ENCODE measurements at places on chromosomes 11 and 22.

DNA sequence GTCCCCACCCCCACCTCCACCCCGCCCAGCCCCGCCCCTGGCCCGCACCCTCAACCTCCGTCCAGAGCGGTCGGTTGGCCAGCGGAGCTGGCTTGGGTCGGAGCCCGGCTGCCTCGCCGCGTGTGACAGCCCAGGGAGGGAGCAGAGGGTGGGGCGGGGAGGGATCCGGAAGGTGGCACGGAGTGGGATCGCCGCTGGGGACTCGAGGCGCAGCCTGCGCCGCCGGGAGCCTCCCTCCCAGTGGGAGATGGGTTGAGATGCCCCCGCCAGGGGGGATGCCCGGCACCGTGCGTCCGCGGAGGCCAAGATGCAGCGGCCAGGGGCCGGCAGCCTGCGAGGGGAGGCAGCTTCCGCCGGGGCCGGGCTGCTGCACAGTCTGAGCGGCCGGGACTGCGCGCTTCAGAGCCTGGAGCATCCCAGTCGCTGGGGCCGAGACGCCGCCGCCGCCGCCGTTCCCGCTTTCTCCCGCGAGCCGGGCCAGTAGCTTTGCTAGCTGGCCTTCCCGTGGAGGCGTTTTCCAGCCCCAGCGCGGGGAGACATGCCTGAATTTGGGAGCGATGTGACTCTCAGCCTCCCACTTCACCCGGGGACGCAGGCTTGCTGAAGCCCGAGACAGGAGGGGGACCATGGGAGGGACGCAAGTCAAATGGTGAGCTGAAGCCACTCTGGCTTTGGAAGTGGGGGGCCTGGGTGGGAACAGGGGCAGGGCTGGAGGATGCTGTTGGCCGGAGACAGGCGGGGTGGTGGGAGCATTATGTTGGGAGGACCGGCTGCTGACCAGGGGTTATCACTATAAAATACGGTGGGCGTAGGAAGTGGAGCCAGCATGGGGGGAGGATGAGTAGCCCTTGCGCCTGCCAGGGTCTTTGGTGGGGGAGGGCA is 40.2 kb downstream of the DIXDC1 start:
- no peak for DNase-seq

DNA sequence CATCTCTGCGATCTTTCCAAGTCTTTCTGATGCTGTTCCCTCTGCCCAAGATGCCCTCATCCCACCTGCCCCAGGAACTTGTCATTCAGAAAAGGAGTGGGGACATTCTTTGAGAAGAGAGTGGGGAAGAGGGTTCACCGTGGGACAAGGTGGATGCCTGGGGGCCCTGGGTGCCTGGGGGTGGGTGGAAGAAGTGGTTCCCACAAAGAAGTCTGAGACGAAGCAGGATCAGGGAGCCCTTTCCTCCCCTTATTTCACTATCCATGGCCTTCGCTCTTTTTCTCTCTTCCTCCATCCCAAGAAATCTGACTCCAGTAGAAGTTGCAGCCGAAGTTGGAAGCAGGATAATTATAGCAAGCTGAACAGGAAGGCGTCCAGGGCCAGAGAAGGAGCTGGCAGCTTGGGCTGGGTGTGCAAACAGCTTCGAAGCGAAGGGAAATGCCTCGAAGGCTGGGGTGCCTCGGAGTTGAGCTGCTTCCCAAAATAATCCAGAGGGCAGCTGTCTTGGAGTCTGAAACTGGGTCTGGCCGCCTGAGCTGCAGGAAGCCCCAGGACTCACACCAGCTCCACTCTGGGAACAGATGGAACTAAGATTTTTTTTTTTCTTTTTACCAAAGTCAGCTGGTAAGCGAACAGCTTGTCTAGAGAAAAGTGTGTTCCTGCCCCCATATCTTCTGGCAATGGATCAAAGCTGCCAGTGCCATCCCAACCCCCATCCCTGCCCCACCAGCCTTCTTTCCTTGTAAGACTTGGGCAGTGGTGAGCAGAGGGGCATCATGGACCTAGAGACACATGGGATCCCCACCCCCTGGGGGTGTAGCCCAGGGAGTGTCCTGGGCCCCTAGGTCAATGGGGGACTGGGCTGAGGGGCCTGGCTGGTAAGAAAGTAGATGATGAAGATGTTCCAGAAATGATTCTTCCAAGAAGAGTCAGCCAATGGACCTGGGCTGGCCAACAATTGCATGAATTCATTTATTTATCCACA is 31.5 kb downstream of the PARVG start:
- DNase-seq: no peak

GRCh38 chr22:21917181-21917958 is 35.3 kb downstream of the PPM1F start:
- no peak for DNase-seq

- no peak for DNase-seq
Measured at GRCh38 chr22:45199723-45200122, 36.0 kb downstream of the NUP50 start.

- DNase-seq: no peak
Measured at GRCh38 chr22:25791556-25791955, 49.6 kb downstream of the MYO18B start.

- no peak for DNase-seq
Measured at GRCh38 chr22:46857142-46857884, 94.9 kb downstream of the TBC1D22A start.

DNA sequence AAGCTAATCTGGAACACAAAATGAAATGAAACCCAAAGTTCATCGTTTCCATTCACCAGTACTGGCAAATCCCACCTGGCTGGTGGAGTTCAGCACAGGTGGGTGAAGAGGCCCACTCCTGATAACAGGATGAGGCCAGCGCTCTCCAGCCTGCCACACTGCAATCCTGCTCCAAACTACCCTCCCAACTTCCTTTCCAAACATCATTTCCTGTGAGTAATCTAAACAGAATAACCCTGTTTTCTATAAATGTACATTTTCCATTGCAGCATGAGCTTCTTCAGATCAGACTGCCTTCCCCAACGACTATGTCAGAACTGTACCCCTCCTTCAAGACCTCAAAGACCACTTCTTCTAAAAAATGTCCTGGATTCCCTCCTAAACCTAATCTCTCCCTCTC is 15.9 kb upstream of the NFRKB start:
- DNase-seq: no peak

- DNase-seq: no peak
Measured at GRCh38 chr11:64924910-64925284, 408 bp downstream of the PPP2R5B start.

- DNase-seq: no peak
Measured at GRCh38 chr22:17443405-17444203, 74.3 kb downstream of the CECR2 start.

GRCh38 chr11:64870176-64870892 is 8.1 kb downstream of the EHD1 start:
- DNase-seq: no peak

DNA sequence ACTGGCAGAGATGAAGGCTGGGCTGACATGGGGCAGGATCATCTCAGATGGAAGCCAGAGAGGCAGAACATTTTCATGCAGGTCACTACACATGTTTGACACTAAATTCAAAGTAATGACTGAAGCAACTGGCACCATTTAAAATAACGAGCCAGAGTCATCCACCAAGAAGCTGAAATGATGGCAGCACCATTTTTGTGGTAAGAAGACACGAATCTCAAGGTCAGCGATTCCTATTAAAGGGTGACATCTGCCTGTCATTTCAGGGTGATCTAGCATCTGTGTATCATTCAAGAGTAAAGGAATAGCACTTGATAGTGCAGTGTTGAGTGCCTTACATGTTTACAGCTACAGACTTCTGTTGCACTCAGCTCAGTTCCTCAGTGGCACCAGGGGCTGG is 113.4 kb upstream of the C11orf87 start:
- no peak for DNase-seq

GRCh38 chr11:6237761-6238302 is 1.1 kb upstream of the CNGA4 start:
- no peak for DNase-seq

- no peak for DNase-seq
Measured at GRCh38 chr11:68932933-68933577, 29.4 kb downstream of the IGHMBP2 start.

- no peak for DNase-seq
Measured at GRCh38 chr22:18056161-18056666, 21.6 kb upstream of the PEX26 start.

DNA sequence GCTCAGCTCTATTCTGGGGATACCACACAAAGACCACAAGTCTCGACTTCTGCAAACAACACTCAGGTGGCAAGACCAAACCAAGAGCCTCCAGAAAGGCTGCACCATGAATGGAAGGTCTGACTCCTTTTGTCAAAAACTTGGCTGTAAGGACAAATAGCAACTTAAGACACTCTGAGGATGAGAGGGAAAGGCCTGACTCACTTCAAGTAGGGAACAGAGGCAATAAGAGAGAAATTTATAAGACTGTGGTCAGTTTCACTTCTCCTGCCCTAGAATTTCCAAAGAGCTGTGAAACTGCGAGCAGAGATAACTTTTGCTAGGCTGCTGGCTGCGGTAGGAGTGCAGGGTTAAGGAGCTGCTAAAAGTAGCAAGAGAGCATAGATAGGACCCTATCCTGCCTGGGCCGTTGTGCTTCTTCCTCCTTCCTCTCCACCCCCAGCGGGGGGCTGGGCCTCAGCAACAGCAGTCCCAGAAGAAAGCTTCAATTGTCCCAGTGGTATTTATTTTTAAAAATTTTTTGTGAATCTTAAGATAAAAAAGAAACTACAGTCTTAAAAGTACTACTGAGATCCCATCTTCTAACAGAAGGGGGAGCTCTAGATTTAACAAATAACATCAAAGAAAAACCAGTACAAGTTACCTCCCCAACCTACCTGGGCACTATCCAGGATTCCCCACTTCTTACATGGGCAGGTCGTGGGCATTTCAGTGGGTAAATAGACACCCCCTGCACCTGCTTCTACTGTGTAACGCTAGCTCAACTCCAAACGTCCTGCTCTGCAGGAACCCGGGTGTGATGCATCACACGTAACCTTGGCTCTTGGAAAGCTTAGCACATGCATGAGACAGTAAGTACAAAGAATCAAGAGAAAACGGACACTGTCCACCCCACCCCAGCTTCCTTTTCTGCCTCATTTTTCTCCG is 66.4 kb downstream of the SGSM3 start:
- DNase-seq: no peak

DNA sequence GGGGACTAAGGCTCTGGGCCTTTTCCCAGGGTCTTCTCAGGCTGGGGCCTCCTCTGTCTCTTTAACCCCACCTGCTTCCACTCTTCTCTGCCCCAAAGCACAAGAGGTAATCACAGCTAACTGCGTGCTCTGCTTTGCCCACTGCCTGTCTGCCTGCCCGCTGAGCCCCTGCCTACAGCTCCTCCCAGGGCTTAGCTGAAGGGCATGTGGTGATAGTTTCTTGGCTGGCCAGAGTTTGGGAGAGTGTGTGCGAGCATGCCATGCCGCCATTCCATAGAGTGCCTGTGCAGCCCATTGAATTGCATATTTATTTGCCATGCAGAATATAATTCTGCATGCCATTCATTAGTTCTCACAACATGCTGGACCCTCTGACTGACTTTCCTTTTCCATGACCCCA is 32.5 kb downstream of the PHLDB1 start:
- no peak for DNase-seq

DNA sequence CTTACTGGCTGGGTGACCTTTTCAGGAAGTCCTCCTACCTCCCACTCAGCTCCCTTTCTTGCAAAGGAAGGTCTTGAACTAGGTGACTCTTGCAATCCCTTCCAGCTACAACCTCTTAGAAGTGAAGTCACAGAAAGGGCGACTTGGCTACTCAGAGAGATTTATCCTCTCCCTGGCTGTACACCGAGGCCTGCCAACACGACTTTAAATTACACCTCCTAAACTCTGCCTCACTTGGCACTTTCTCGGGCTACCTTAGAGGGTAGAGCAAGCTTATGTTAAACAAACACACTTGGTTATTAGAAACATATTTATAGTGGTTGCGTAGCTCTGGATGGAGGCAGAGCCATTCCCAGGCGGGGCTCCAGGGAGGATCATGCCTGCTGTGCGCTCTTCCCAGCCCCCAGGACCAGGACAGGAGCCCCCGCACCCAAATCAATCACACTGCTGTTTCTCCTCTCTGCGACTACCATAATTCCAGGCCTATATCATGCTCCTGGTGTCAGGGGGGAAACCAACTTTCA is 358.4 kb downstream of the BUD13 start:
- no peak for DNase-seq

- no peak for DNase-seq
Measured at GRCh38 chr11:24496736-24497725, at the start of gene LUZP2. Gene LUZP2, plus strand, starts transcription at chr11:24497053.

DNA sequence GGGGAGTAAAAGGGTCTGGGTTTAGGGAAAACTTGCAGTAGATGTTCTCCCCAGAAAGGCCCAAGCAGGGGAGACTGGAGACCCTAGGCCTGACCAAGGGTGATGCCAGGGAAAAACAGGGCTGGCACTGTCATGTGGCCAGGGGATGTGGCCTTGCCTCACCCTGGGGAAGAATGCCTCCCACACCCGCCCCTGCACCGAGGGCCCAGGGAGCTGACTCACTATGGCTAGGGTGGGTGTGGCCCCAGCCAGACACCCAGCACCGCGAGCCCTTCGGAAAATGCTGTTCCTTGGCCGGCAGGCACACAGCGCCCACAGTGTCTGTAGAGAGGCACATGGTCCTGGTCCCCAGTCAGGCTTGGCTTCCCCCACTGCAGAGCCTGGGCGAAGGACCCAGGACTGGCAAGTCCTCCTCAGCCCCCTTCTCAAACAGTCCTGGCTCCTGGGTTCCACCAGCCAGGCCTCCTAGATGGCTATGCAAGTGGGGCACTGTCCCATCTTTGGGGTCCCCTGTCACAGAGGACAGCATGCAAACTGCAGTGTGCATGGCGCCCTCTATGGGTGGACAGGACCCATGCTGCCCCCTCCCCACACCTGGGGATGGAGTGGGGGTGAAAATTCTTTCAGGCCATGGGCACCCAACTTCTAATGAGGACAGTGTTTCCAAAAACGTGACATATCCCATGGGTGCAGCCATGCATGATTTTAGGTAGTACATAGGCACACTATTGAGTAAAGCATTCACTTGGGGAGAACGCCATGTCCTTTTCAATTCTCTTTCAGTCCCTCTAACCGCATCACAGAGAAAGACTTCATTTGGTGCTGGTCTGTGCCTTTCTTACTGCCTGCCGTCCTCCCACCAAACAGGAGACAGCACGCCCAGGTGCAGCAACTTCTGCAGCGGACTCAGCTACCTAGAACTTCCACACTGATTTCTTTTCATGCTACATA is 15.2 kb downstream of the TMPRSS5 start:
- no peak for DNase-seq

DNA sequence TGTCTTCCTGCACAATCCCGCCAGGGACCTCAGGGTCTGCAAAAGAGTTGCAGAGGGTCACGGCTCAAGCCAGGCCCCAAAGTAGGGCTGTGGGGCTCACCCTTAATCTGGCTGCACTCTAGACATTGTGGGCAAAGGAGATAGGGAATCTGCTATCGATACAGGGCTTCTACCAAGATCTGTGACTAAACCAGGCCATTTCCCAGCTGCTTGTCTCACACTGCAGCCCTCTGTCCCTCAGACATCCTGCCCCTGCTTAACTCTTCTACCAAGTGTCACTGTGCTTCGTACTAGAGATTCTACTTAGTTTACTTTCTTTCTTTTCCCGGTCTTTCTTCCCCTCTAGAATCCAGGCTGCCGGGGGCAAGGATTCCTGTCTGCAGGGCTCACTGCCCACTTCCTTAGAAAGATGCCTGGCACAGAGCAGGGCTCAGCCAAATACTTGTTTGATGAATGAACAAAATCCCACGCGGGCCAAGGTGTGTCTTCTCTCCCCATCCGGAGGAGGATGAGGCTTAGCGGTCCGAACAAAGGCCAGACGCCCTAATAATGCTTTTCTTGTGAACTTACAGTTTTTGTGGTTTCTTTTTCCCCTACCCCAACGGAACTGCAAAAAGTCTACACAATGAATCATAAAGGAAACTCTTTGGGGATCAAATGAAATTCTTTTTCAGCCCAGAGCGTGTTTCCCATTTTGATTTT is 61.3 kb upstream of the ANO1 start:
- DNase-seq: no peak

- no peak for DNase-seq
Measured at GRCh38 chr11:90220391-90220790, 2.5 kb downstream of the CHORDC1 start.
